ENCODE measurements at places on chromosomes 11 and 22. TPM values are rescaled to one million over a fixed set of nuclear protein-coding genes. Genes with fewer than 3 reads are reported as not detected.

TMEM132A gene
- total RNA-seq = 1.2 TPM

MAPK8IP1 gene
- total RNA-seq = 0.46 TPM

FGF4 gene
- not detected for total RNA-seq

APOBEC3F gene
- 23.8 TPM for total RNA-seq

GRCh38 chr11:119975561-119976152 is 162.3 kb downstream of the TRIM29 start:
- DNase-seq = no peak
- no peak overlapping the region for H3K4me3 ChIP-seq
- no peak overlapping the region for H3K27ac ChIP-seq
- no peaks in the 10 kb centered on the region for H3K27me3 ChIP-seq
- no peaks in the 10 kb centered on the region for H3K4me1 ChIP-seq

- H3K27ac ChIP-seq = no peak overlapping the region
- H3K4me3 ChIP-seq = no peak overlapping the region
- peaks cover 8% of the 10 kb centered on the region for H3K27me3 ChIP-seq
- no peak for DNase-seq
Measured at GRCh38 chr11:35997902-35998520, 54.1 kb downstream of the LDLRAD3 start.

DNA sequence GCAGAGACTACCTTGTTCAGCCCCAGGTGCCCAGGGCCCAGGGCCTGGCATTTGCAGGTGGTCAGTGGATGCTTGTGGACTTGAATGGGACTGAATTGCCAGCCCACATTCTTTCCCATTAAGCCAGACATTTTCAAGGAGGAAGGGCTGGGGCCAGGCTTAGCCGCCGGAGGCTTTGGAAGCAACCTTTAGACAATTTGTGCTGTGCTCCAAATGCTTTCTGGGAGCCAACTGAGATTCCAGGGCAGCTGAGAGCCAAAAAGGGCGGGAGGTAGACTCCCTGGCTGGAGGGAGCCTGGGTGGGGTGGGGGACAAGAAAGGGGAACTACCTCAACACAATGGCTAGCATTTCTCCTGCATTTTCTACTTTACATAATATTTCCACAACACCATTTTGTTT is 54.8 kb upstream of the TIMP3 start:
- no peaks in the 10 kb centered on the region for H3K36me3 ChIP-seq
- no peak overlapping the region for H3K27ac ChIP-seq
- no peaks in the 10 kb centered on the region for H3K4me1 ChIP-seq
- DNase-seq = no peak

DNA sequence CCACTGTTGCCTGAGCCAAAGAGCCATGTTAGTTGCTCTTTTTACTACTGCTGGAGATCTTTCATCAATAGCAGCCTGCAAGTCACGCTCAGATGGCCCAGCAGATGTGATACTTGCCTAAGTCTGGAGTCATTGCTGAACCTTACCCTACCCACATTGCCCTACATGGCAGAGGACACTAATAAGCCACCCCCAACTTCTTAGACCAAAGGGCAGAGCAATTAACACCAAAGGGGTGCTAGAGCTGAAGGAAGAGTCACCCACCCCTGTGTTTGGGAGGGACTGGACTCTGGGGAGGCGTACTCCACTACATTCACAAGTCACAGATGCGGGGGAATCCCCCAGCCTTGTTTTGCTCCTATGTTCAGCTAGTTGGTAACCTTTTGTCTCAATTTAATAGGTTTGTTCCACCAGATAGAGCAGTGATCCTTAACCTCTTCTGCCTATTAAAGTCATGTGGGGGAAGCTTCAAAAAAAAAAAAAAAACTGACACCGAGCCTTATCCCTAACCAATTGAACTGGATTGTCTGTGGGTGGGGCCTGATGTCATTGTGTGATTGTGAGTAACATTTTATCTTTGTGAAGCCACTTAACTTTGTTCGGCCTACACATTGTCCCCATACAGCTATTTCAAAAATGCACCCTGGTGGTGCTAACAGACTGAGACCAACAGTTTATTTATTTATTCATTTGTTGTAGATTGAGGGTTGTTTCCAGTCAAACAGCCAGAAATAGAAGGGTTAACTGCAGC is 13.1 kb downstream of the ADM start:
- H3K27ac ChIP-seq = peak overlapping the region; percentile 6
- H3K36me3 ChIP-seq = no peaks in the 10 kb centered on the region
- DNase-seq = no peak

DNA sequence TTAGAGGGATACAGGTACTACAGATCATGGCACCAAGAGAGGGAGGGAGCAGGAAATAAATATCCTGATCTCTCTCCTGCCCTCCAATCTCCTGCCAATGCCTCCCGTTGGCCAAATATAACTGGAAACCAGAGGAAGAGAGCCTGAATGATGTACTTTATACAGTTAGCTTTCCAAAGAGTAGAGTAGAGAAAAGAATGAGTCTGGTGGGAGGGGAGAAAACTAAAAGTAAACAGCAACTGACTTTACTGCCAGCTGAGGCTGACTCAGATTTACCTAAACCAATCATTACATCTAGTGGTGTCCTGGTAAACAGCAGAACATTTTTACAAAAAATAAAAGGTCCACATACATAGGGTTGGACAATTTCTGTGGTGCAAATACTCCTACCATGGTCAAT is 5.1 kb downstream of the MPZL3 start:
- peak overlapping the region; percentile 56 for H3K4me3 ChIP-seq
- H3K27ac ChIP-seq = peak overlapping the region; percentile 95
- peaks cover 39% of the 10 kb centered on the region for H3K36me3 ChIP-seq
- no peaks in the 10 kb centered on the region for H3K27me3 ChIP-seq

- H3K27ac ChIP-seq = peak overlapping the region; percentile 38
- no peak for DNase-seq
- H3K27me3 ChIP-seq = no peaks in the 10 kb centered on the region
- H3K4me3 ChIP-seq = no peak overlapping the region
- H3K36me3 ChIP-seq = peaks cover 51% of the 10 kb centered on the region
Measured at GRCh38 chr11:34065505-34066203, 14.1 kb downstream of the CAPRIN1 start.

DNA sequence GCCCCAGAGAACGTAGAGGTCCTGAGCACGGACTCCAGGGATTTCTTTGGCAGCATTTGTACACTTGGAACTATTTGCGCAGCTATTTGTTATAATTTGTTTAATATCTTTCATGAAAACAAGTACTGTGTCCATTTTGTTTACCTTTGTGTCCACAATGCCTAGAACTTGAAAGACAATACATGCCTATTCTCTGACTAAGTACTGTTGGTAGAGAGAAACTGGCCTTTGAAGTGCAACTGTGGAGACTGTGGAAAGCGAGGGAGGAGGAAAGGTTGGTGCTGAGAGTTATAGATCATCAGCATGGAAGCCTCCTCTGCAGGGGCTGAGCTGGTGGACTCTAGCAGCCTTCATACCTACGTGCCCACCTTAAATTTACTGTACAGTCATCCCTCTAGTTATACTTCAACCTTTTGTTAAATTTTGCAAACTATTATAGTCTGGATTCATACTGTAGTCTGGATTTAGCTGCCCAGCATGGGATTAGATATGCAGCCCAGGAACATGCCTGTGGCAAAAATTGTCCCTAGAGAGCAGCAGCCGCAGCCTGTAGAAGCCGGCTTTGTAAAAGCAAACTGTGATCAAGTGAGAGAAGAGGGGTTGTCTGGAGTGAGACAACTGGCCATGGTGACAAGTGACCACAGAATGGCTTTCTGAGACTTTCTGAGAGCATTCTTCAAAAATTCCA is 24.2 kb upstream of the YAP1 start:
- H3K27me3 ChIP-seq = peaks cover 6% of the 10 kb centered on the region
- no peaks in the 10 kb centered on the region for H3K36me3 ChIP-seq
- DNase-seq = no peak
